ENCODE measurements at places on chromosomes 2 and 18.

DNA sequence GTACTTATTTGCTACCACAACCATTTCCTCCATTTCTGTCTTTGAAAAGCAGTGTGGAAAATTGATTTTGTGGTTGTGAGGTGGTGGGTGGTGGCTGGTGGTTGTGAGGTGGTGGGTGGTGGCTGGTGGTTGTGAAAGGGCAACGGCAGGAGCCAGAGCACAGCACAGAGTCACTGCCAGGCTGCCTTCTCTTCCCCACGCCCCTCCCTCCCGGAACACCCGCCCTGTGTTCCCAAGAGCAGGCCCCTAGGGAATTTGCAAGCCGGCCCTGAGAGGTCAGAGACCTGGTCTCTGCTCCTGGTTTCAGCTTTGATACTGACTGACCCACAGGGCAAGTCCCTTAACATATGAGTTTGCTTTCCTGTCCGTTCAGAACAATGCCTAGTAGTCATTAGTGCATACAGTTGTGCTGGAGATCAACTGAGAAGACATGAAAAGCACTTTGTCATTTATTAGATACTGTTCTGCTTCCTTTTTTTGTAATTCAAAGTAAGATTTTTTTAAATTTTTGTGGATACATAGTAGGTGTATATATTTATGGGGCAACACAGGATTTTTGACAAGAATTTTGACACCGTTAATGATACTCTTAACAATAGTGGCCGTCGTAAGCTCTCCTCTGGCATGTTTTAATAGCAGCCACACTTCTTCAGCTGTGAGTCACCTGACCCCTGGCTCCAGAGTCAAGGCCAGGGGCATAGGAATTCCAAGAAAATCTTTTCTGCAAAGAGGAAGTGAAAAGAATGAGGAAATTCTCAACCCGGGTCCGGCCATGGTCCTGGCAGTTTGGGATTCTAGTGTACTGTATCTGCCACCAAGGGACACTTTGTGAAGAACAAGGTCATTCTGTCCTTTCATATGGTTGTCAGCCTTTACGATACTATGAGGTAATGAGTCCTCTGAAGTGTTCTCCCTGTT is 53.2 kb downstream of the ITGA6 start:
- peak; percentile 52 for DNase-seq

GRCh38 chr2:219637842-219638185 is 10.4 kb downstream of the SLC4A3 start:
- DNase-seq = no peak

- no peak for DNase-seq
Measured at GRCh38 chr2:175840256-175840655, 161.8 kb downstream of the LNPK start.

DNA sequence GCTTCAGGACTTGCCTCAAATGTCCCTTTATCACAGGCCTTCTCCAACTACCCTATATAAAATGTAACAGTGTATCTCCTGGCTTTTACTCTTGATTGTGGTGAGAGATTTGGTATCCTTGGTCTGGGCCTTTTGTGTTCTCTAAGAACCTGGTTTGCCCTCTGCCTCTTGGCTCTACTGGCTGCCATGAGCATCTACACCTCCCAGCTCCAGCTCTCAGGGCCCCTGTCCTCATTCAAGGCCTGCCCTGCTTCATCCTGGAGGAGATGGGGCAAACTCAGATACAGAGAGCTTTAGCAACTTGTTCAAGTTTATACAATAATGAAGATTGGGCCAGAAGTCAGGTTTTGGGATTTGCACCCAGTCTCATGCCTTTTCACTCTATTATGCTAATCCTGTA is 45.0 kb downstream of the QPCT start:
- DNase-seq = no peak

- DNase-seq = peak; percentile 12
Measured at GRCh38 chr18:58225101-58225500, 181.1 kb downstream of the NEDD4L start.

- DNase-seq = no peak
Measured at GRCh38 chr2:216693414-216694080, 1.8 kb downstream of the IGFBP5 start.

DNA sequence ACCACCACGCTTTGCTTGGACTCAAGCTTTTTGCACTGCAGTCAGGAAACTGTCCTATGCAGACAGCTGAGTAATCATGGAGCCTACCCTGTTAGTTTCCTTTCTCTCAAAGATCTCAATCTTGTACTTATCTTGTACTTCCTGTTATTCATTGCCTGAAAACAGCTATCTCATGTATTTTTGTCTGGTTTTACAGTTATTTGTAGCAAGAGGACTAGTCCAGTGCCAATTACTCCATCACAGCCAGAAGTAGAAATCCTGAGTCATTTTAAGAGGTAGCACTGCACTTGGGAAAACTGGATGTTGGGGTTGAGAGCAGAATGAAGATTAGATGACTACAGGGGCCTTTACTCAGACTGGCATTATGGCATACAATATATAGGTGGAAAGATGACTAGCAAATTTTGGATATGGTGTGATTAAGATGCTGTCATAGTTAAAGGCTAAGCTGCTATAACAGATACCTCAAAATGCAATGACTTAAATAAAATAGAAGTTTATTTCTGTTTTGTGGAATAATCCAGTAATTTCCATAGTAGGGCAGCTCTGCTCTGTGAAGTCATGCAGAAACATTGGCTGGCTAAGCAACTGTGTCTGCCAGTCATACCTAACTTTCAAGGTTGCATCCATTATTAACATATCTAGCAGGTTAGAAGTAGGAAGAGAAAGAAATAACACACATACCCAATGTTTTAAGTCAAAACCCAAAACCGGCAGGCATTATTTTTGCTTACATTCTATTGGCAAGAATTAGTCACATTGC is 21.1 kb upstream of the CHMP3 start:
- DNase-seq = peak; percentile 56

DNA sequence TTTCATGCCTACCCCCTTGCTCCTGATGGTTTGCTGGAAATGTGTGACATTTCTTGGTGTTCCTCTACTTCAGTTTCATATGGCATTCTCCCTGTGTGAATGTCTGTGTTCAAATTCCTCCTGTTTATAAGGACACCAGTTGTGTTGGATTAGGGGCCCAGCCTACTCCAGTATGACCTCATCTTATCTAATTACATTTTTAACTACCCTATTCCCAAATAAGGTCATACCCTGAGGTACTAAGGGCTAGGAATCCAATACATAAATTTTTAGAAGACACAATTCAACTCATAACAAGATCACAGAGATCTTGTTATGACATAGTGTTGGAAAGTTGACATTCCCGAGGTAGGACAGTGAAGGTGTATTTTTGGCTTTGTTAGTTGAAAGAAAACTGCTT is 5.5 kb downstream of the FAM210A start:
- no peak for DNase-seq

DNA sequence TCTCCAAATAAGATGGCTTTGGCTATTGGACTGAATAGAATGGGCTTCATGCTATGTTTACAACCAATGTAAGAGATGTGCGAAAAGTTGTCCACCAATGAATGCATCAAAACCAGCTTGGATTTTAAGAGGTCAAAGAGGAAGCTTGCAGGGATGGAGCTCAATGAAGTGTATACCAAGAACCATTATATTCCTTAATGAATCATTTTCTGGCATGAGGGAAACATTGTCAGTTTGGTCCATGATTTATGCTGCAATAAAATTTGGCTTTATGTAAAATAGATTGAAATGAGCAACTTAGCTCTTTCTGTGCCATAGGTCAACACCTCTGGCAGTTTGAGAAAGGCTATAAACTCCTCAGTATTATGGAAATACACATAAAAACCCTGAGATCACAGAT is 107.3 kb downstream of the SH3BP4 start:
- DNase-seq = no peak

DNA sequence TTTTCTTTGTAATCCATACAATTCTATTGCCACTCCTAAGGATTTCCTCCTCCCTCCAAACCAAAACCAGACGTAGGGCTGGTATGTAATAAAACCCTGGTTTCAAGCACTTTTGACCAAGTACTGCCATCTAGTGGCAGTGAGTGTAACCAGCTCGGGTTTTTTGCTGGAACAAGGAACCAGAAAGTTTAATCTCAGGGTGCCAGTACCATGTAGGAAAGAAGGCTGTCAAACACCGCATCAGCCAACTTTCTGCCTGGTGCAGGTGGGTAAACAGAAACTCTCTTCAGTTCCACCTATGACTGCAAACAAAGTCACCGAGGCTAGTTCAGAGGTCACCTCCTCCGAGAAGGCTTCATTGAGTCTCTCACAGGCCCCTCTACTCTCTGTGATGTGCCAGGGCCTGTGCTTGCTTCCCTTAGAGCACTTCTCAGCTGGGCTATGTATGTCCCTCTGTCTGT is 10.2 kb upstream of the THNSL2 start:
- peak; percentile 45 for DNase-seq

- no peak for DNase-seq
Measured at GRCh38 chr2:39515897-39516346, 78.8 kb upstream of the MAP4K3 start.

- DNase-seq = no peak
Measured at GRCh38 chr2:3847397-3848052, 144.2 kb downstream of the DCDC2C start.

DNA sequence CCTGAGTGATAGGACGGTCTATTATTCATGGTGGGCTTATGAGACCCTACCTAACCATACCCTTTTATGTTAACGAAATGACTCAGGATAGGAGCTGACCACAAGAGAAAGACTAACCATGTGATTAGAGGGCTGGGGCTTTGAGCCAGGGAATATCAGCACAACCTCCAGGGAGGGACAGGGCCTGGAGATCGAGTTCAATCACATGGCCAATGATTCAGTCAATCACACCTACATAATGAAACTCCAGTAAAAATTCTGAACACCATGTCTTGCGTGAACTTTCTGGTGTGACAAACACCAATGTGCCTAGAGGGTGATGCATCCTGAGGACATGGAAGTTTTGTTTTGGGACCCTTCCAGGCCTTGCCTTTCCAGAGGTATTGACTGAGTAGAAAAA is 2.2 kb upstream of the TEX51 start:
- DNase-seq = no peak

DNA sequence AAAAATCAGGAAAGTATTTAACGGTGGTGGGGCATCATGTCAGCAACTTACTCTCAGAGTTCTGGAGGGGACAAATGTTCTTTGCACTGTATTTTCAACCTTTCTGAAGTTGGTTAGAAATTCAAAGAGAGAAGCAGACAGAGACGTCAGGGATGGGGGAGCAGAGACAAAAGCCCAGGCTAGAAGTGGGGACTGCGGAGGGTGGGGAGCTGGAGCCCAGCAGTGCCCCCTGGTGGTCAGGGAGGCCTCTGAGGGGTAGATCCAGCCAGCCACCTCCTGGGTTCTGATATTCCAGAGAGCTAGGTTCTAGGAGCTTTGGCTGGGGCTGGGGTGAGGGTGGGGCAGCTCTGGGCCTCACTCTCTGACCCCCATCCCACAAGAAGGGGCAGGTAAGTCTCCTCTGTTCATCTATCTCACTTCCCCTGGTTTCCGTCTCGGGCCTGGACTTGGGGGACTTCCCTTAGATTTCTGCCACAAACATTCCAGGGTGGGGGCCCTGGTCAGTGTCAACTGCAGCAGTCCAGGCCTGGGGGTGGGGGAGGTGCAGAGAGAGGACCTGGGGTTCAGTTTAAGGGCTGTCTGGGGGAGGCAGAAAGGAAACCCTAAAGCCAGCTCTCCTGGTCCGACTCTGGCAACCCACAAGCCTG is 8.9 kb downstream of the TNS1 start:
- peak; percentile 37 for DNase-seq

- no peak for DNase-seq
Measured at GRCh38 chr2:166163775-166164174, 36.0 kb upstream of the SCN1A start.

GRCh38 chr2:85033388-85033787 is 62.4 kb downstream of the KCMF1 start:
- no peak for DNase-seq

DNA sequence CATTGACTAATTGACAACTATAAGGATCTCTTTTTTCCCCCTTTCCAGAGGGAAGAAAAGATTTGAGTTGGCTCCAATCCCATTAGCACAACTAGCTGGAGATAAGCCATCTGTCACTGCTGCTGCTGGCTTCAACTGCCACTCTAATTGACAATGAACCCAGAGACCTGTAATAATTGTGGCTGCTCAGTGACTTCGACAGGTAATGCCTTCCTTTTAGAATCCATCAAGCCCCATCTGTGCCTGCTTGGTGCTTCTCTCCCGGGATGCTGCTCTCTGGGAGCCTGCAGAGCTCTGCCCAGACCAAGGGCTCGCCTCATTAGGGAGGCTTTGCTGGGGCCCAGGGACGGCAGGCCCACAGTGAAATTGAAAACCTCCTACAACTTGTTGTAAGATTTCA is 376.7 kb upstream of the SOX11 start:
- DNase-seq = no peak

DNA sequence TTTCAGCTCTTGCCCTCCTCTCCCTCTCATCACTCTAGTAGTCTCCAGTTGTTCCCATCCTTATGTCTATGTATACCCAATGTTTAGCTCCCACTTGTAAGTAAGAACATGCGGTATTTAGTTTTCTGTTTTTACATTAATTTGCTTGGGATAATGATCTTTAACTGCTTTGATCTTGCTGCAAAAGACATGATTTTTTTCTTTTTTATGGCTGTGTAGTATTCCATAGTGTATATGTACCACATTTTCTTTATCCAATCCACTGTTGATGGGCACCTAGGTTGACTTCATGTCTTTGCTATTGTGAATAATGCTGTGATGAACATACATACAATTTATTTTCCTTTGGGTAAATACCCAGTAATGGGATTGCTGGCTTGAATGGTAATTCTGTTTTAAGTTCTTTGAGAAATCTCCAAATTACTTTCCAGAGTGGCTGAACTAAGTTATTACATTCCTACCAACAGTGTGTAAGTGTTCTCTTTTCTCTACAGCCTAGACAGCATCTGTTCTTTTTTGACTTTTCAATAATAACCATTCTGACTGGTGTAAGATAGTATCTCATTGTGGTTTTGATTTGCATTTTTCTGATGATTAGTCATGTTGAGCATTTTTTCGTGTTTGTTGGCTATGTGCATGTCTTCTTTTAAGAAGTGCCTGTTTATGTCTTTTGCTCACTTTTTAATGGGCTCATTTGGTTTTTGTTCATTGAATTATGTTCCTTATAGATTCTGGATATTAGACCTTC is 179.6 kb upstream of the SLC39A10 start:
- peak; percentile 91 for DNase-seq

GRCh38 chr18:63523660-63524059 is 18.5 kb upstream of the SERPINB12 start:
- no peak for DNase-seq

DNA sequence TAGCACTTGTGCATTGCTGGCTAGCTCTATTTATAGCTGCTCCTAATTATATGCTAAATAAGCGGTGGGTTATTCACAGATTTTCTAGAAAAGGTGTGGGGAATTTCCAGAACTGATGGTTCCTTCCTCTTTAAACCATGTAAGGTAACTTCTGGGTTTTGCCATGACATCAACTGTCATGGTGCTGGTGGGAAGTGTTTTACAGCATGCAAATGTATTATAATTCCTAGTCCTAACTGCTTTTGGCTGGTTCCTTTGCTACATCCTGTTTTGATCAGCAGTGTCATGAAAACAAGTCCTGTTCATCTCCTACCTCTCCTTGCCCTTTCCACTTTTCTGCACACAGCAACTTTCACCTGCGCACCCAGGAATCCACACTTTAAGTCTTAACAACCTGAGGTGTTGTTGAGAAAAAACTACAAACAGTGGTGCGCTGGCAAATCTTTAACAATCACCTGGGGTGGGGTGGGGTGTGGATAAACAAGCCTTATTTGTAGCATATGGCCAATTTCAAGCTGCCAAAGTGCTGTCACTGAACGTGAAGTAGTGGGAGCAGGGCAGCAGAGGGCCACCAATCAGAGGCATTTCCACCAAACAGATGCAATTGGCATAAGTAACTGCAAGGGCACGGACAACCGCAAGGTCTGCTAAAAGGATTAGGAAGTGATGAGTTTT is 33.4 kb upstream of the SKOR2 start:
- no peak for DNase-seq
